ENCODE measurements at places on chromosomes 13 and 19.

GRCh38 chr19:2290441-2291184 lies 8.6 kb upstream of the PEAK3 start:
- DNase-seq = no peak

GRCh38 chr19:32718286-32718685 lies 1.3 kb upstream of the TDRD12 start:
- DNase-seq = no peak

GRCh38 chr13:51230477-51231105 lies 8.4 kb downstream of the FAM124A start:
- no peak for DNase-seq

DNA sequence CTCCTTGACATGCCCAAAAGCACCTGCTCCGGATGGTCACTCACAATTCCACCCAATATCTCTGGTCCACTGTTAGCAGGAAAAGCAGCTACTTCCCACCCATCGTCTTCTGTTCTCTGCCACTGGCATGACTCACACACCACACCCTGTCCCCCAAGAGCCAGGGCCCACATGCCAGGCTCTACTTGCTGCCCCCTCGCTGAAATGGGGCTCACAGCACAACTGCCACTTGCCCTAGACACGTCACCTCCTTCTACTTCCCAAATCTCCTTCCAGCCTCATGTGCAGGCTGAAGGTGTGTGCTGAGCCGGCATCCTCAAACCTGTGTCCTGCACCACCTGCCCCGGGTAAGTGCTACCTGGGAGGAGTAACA lies 65.0 kb downstream of the TBC1D4 start:
- no peak for DNase-seq

DNA sequence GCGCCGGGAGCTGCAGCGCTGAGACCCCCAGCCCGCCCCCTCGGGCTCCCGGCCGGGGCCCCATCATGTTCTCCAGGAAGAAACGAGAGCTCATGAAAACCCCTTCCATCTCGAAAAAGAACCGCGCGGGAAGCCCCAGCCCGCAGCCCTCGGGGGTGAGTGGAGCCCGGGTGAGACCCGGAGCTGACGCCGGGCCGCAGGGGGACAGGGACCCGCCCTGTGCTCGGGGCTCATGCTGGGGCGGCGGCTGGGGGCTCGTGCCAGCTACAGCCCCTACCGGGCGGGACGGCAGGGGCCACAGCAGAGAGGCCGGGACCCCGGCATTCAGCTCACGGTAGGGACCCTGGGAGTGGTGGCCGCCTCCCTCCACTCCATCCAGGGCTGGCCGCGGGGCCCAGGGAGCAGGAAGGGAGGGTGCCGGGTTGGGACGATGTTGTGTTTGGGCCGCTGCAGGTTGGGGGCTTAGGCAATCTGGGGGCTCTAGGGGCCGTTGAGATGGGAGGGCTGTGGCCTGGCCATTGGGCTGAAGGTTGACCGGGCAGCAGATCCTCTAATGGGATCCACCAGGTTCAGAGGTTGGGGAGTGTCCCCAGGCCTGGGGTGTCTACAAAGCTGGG lies 482 bp downstream of the ARHGAP45 start:
- no peak for DNase-seq

- DNase-seq = peak; percentile 65
These were observed 1.9 kb upstream of the LINGO3 start for GRCh38 chr19:2309734-2310362.

DNA sequence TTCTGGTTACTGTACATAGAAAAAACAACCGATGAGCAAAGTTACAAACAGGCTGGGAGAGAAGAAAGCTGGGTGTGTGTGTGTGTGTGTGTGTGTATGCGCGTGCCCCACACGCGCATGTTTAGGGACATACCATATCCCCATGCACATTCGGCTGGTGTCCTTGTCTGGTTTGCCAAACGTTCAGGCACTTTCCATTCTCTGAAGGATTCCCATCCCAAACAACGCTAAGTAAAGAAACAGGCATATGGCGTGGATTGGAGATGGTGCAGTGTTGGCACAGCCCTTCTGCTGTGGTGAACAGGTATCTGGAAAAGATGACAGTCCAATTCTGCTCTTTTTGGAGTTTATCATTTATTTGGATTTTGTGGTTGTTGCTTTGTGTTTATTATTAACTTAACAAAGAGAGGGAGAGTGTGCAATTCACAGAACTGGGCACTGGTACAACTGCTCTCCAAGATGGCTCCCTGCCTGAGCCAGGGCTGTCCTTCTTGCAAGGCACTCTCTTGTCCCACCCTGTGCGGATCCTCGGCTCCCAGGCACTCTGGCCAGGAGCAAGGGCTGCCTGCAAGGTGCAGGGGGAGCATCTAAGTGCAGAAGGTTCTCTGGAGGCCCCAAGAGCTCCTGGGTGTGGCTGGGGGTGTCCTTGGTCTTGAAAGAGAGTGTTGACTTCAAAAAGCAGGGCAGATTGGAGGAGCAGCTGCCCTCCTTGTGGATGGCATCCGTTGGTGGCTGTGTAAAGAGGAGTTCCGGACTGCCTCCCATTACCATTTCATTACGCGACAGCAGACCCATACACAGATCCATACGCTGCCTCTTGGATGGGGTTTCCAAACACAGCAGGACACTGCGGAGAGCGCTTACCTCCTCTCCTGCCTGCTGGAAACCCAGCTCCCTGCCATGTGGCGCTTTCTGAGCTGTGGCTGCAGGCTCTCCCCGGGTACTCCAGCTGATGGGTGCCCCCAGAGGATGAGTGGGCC lies 263.1 kb downstream of the ZNF536 start:
- DNase-seq = no peak

DNA sequence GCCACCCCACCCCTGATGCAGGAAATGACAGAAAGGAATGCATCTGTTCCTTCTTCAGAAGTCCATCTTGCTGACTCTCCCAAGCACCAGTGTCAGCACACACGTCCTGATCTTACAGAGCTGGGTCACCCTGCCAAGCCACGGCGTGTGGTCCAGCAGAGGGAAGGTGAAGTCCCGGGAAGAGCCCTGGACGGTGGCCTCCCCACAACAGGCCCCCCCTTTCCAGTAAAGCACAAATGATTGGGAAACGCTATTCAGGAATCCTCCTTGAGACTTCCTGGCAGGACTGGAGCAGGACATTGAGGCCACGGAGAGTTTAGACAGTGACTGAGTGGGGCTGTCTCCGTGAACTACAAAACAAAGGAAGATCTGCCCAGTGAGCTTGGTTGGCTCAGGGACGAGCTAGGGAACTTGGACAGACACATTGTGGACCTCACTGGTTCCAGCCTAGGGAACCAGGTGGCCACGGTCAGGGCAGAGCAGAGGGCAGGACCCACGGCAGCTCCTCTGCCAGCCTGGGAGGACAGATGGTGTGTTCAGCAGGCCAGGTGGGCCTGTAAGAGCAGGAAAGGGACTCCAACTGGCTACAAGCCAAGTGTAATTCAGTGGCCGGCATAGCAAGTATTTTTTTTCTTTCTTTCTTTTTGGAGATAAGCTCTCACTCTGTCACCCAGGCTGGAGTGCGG lies 41.7 kb downstream of the ELL start:
- DNase-seq = no peak

DNA sequence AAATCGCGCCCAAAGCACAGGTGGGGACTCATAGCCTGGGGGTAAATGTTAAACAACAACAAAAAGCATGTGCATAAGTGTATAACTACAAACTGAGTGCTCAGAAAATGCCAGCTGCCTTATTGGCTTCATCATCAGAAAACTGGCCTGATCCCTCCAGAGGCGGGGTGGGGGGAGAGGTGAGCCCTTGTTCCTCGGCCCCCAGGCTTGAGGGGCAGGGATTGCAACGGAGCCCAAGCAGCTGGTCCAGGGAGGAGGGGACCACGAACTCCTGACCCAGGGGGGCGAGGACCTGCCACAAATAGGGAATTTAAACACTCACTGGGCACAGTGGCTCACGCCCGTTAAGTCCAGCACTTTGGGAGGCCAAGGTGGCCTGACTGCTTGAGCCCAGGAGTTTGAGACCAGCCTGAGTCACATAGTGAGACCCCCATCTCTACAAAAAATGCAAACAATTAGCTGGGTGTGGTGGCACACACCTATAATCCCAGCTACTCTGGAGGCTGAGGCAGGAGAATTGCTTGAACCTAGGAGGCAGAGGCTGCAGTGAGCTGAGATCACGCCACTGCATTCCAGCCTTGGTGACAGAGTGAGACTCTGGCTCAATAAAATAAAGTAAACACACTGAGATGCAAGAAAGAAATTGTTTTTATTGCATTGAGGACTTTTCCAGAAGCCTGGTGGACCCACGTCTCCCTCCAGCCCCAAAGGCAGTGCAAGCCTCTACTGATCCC lies 8.7 kb downstream of the SIRT6 start:
- no peak for DNase-seq

DNA sequence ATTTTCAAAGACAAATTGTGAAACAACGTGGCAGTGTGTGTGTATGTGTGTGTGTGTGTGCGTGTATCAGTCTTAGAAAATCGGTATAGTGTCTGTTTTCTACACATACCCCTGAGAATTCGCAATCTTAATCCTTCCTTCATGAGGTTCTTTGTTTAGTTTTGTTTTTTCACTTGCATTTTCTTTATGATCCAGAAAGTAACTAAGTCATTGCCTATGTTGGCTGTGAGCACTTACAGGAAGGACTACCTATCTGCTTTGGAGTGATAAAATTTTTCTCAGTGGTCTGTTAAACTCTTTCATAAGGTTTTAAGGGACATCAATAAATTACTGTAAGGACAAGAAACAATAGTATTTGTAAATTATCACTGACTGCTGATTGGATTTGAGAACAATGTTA lies 1587.1 kb downstream of the PCDH9 start:
- DNase-seq = no peak

DNA sequence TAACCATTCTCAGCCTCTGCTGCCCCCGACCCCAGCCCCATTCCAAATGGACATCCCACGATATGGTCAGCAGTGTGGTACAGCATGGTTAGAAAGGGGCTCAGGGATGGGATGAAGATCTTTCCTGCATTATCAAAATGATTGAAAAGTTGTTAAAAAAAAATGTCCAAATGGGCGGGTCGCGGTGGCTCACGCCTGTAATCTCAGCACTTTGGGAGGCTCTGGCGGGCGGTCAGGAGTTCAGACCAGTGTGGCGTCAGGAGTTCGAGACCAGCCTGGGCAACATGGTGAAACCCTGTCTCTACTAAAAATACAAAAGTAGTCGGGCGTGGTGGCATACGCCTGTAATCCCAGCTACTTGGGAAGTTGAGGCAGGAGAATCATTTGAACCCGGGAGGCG lies 54.3 kb upstream of the ZNF254 start:
- no peak for DNase-seq

DNA sequence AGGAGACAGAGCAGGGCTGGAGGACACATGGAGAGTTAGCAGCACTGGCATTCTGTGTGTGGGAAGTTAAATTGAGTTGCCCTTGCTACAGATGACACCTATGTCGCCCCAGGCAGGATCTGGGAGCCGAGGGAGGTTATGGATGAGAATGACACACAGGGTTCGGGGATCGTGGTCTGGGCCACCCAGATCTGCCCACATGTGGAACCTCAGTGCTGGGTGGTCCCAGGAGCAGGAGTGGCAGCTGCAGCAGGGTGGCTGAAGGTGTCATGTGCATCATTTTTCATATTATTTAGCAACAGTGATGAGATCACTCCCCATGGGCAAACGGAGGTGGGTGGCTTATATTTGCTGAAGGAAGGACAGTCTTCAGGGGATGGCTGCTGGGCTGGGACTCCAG lies 3.2 kb downstream of the IL17D start:
- no peak for DNase-seq

- no peak for DNase-seq
These were observed 7.6 kb downstream of the TRAPPC6A start for GRCh38 chr19:45170146-45171106.

Measured in posterior cingulate gyrus (tissue), 11 donors.